ENCODE measurements at places on chromosomes 7 and 10.
A peak's percentile ranks its signal among the peaks of the same experiment; 100 is the strongest.

DNA sequence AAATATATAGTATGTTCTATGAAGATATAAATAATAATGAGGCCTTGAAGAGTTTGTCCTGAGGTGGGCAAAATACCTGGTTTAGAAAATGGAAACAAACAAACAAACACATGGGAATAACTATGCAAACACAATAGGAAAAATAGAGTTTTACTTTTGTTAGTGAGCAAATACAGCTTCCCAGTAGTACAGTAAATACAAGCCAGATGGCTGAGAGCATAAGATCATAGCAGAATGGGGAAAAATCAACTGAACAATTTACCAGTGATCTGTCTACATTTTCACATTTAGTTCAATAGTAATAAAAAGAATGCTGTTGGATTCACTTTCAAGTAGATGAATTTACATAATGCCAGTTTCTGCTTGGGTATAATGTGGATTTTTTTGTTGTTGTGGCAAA is 45.1 kb downstream of the ADD3 start:
- no peak for DNase-seq

DNA sequence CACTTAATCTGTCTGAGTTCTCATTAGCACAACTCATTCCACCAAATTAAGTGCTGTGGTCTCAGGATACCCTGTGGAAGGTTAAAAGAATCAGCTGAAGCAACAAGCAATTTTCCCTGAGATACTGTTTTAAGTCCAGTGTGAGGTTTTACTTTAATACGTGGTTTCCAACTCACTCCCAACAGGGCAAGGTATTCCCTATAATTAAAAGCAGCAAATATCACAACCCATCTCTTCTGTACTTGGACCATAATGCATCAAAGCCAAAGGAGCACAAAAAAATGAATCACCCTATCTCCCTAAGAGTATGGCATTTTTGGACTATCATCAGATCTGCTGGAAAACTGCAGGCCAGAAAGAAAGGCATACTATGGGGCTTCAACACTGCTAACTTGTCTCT is 4.9 kb downstream of the CADPS2 start:
- DNase-seq = no peak

DNA sequence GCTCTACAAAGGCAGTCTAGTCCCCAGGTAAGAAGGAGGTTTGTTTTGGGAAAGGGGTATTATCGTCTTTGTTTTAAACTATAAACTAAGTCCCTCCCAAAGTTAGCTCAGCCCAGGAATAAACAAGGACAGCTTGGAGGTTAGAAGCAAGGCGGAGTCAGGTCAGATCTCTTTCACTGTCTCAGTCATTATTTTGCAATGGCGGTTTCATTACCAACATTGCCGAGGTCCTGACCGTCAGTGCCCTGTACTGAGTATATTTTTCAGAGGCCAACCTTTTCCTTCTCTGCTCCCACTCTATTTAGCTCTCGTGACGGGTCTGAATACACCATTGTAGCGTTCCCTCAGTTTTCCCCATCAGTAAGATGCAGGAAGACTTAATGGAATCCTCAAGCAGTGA is 184.5 kb downstream of the PRKCQ start:
- no peak for DNase-seq

DNA sequence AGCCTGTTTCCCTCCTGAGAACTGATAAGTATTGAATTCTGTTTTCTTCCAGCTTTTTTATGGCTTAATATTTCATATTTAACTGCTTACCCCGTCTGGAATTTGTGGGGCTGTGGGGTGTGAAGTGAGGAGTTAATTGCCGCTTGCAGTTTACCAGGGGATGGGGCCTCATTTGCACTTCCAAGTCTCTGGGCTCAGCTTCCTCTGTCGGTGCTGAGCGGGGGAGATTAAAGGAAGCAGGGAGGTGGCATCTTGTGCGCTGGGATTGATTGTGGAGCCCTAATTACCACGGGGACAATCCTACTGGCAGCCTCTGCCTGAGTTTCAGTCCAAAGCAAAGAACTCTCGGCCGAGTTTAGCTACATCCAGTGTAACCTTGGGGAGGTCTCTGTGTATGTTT is 33.4 kb downstream of the ELFN1 start:
- DNase-seq = no peak

GRCh38 chr10:8498881-8499280 is 444.4 kb downstream of the GATA3 start:
- DNase-seq = peak; percentile 42

GRCh38 chr7:116588641-116589594 is 64.1 kb downstream of the CAV1 start:
- DNase-seq = no peak

GRCh38 chr10:14408139-14408538 is 77.4 kb upstream of the FRMD4A start:
- no peak for DNase-seq

DNA sequence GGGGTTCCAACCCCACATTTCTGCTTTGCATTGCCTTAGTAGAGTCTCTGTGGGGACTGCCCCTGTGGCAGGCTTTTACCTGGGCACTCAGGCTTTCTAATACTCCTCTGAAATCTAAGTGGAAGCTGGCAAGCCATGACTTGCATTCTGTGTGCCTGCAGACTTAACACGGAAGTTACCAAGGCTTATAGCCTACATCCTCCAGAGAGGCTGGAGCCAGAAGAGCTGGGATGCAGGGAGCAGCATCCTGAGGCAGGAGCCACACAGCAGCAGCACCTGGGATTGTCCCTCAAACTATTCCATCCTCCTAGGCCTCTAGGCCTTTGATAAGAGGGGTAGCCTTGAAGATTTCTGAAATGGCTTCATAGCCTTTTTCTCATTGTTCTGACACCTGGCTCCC is 22.1 kb upstream of the ABCC2 start:
- no peak for DNase-seq

DNA sequence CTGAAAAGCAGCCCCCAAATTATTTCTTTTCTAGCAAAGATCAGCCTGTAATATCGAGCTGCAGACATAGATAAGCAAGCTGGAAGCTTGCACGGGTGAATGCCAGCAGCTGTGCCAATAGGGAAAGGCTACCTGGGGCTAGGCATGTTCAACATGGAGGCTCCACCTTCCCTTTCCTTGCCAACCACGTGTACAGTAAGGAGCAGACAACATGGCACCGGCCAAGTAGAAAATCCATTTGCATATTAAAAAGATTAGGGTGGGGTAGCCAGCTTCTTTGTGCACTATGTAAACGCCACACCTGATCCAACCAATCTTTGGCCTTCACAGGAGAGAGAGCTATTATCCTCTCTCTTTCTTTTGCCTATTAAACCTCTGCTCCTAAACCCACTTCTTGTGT is 56.7 kb upstream of the SEPHS1 start:
- no peak for DNase-seq

DNA sequence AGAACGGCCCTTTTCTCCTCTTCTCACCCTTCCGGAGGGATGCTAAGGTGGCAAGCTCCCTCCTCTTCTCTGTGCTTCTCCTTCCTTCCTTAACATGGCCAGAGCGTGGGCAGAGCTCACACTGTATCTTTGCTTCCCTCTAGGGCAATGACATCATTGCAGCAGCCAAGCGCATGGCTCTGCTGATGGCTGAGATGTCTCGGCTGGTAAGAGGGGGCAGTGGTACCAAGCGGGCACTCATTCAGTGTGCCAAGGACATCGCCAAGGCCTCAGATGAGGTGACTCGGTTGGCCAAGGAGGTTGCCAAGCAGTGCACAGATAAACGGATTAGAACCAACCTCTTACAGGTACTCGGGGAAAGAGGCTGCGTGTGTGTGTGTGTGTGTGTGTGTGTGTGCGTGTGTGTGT is 36.6 kb downstream of the AP3M1 start:
- no peak for DNase-seq

GRCh38 chr7:141073641-141074161 is at the start of gene TMEM178B:
TSS of gene TMEM178B (plus strand) at chr7:141074064.
- peak; percentile 41 for DNase-seq

GRCh38 chr10:101718690-101719275 is 23.8 kb upstream of the FBXW4 start:
- no peak for DNase-seq

GRCh38 chr7:100248483-100248882 is 28.7 kb downstream of the PVRIG start:
- DNase-seq = no peak

DNA sequence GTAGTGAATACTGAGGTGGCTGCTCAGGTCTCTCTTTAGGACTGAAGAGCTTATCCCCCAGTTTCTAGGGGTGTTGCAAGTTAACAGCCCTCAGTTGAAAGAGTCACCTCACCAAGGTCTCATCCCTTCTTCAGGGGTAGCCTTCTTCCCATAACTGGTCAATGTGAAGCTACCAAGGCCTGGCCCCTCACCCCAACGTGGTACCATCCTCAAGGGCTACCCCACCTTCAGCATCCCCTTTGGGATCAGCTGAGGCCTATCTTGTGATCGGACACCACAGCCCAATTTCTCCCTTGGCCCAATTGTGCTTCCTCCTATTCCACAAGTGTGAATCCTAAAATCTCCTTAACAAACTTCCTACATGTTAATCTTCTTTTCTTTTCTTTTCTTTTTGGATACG is 289.5 kb upstream of the MKLN1 start:
- no peak for DNase-seq

- no peak for DNase-seq
Observed at GRCh38 chr10:7659560-7659959, 7.2 kb downstream of the ITIH5 start.

DNA sequence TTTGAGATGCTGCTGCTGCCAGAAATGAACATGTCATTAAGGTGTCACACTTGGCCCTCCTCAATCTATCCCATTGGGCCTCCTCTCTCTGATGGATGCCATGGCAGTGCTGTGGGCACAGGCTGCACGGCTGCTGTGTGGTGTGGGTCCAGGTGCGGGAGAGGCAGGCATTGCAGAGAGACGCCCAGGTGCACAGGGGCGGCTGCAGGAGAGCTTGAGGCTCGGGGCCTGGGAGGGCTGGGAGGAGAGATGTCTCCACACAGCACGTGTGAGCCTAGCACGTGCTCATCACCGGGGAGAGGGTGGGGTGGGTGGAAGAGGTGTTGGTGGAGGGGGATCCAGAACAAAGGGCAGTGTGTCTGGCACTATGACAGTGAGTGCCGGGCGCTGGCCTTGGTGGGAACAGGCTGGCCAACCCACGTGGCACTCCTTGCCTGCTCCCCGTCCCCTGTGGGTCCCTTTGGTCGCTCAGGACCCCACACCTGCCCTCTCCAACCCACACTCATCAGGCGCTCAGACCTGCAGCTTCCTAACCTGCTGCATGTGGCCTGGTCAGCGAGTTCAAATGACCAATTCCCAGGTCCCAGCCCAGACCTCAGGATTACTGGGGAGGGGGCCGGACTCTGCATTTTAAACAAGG is 39.9 kb upstream of the BNIP3 start:
- DNase-seq = no peak

- DNase-seq = no peak
Observed at GRCh38 chr7:143223784-143224183, 1.9 kb downstream of the TAS2R40 start.

DNA sequence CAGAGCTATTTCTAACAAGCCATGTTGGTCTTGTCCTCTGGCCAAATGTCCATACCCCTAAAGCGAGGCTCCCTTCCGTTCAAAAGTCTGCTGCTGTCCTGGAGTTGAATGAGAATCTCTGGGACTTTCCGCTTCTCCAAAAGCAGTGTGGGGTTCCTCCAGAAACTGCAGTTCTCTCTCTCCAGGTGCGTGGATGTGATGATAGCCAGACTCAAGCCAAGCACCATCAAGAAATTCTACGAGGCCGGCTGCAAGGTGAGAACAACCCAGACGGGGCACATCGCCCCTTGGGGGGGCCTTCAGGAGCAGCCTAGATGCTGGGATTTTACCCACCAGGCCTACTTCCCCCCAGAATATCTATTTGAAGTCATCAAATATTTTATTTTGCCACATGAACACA is 26.5 kb downstream of the BTBD16 start:
- DNase-seq = no peak

DNA sequence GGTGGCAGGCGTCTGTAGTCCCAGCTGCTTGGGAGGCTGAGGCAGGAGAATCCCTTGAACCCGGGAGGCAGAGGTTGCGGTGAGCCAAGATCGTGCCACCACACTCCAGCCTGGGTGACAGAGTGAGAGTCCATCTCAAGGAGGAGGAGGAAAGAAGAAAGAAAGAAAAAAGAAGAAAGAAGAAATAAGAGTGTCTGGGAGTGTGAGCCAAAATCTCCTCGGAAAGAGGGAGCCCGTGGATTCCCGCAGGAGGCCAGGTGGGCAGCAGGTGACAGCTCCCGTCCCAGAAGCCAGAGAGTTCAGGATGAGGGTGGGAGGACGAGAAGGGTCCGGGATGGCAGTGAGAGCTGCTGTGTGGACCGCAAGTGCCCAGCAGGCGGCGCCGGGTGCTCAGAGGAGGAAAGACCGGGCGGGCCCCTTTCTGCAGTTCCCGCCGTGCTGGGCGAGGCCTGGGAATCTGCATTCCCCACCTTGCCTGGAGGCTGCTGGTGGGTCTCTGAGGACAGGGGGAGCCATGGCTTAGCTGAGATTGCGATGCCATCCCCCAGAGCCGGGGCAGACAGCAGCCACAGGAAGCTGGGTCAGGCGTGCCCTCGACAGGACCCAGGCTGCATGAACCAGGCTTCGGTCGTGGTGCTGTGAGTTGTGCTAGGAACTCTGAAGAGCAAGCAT is 17.1 kb upstream of the AMZ1 start:
- DNase-seq = peak; percentile 84

DNA sequence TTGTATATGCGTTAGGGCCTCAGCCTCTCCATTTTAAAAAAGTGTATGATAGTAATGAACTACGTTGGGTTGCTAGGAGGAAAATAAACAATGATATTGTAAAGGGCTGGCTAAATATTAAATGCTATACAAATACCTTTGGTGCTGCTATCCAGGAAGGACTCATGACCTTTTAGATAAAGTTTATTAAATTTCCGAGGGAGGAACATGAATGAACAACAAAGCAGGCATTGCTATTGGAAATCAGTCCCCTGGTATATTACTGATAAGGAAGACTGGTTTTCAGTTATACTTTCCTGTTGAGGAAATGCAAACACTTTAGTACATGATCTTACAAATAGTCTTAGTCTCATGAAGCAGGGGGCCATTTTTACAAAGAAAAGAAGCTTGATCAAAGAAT is 17.2 kb upstream of the AGR2 start:
- no peak for DNase-seq

DNA sequence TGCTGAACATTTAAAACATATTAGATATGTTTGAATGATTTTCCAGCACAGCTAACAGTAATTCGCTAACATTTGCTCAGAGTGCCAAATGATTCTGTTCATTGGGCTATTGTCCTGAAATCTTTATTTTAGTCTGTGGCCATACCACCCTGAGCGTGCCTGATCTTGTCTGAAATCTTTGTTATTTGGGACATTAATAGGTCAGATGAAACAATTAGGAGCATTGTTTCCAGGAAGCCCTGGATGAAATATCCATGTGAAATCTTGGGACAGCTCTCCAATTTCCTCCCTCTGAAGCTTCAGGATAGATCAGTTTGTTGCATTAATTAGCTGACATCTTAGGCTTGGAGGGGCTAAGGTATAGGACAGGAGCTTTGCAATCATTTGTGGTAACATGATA is 512.0 kb downstream of the KIF20B start:
- DNase-seq = no peak

DNA sequence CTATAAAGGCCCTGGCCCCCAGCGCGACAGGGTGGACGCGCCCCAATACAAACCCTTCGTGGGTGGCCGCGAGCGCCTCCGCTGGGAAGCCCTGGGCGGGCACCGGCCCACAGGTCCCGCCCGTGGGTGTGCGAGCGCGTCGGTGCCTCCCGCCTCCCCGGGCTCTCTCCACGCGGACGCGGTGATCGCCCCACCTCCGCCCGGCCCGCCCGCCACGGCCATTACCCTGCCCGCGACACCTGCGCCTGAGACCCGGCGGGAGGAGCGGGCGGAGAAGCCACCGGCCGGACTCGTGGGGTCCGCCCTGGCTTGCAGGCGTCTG is 81.2 kb downstream of the PAX2 start:
- no peak for DNase-seq

GRCh38 chr7:104804696-104805095 is 209.3 kb upstream of the KMT2E start:
- DNase-seq = no peak

- DNase-seq = no peak
Observed at GRCh38 chr10:113059371-113059780, 109.3 kb downstream of the TCF7L2 start.
